ENCODE measurements at places on chromosomes 11 and 22.

DNA sequence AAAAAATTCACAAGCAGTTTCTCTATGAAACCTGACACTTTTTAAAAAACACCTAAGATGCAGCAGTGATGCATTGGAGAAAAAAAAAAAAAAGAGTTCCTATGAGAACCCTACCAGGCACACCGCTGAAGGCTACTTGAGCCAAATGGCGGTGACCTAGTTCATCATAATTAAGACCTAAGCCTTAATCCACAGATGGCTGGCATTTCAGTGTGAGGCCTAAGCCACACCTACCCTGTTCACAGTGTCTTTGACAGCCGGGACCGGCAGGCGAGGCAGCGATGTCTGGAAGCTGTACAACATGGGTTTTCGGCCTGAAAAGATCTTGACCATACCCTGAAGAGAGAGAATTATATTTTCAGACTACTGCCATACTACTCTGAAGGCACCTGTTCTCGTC is 38.0 kb downstream of the CPT1A start:
- DNase-seq: no peak

DNA sequence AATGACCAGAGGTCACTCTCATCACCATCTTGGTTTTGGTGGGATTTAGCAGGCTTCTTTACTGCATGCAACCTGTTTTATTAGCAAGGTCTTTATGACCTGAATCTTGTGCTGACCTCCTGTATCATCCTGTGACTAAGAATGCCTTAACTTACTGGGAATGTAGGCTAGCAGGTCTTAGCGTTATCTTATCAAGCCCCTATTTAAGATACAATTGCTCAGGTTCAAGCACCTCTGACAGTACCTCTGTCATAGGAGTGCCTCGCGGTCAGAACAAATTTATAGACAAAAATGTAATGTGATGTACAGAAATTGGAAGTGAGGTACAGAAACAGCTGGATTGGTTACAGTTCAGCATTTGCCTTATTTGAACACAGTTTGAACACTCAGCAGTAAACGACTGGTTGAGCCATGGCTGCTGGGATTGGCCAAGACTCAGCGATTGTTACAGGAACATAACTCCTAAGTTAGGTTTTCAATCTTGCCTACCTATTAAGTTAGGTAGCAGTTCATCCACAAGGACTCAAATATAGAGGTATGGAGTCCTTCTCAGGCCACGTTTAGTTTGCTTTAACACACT is 16.1 kb upstream of the TMEM123 start:
- DNase-seq: no peak

DNA sequence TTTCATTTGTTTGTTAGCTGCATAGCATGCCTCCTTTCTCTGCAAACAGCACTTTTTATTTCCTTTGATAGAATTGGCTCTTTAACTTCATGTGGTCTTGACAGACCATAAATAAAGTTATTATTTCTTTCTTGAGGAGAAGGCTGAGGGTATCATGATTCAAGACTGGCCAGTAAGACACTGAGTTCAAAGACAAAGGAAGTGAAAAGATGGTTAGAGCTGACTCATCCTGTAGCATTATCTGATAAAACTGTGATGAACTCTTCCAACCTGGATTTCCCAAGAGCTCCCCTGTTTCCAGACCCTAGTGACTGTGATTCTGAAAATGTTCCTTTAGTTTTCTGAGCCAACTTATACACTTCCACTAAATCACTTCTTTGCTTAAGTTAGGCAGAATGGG is 179.3 kb upstream of the FAT3 start:
- DNase-seq: no peak

- no peak for DNase-seq
These were observed 45.5 kb downstream of the PIWIL3 start for GRCh38 chr22:24728790-24729637.

GRCh38 chr11:132911186-132911585 is 621.1 kb downstream of the OPCML start:
- DNase-seq: no peak

DNA sequence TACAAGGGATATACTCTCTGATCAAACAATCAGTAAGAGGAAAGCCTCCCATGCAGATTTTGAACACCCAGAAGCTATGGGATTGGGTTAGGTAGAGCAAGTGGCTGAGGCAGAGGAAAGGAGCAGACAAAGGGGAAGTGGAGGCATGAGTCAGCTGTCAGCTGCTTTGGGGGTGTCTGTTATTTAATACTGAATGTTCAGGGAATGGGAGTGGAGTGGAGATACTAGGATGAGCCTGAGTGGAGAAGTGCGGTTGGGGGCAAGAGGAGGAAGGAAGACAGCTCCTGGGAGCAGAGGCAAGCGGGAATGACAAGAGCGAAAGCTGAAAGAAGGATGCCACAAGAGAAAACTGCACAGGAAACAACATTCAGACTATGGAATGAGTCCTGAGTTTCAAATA is 22.7 kb upstream of the TMPRSS5 start:
- no peak for DNase-seq

GRCh38 chr11:68186061-68186460 is 27.0 kb downstream of the KMT5B start:
- no peak for DNase-seq

Data from stimulated activated CD4-positive, alpha-beta T cell treated with anti-CD3 and anti-CD28 coated beads, Interleukin-15, amount 100 ng/mL, for 1 hour (primary cell).